ENCODE measurements at places on chromosomes 12 and 14.

DNA sequence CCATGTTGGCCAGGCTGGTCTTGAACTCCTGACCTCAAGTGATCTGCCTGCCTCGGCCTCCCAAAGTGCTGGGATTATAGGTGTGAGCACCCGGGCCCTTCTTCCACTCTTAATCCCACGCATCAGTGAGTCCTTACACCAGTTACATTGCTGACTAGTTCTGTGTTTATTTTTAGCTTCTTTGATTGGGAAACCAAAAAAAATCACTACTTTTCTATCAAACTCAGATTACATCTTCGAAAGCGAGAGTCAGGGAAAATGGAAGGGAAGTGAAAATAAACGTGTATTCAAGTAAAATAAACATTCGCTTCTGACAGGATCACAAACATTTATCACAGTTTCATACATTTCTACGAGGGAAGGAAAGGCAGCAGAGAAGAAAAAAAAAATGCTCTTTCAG, 32.2 kb downstream of the FGD6 start:
- DNase-seq, result no peak

DNA sequence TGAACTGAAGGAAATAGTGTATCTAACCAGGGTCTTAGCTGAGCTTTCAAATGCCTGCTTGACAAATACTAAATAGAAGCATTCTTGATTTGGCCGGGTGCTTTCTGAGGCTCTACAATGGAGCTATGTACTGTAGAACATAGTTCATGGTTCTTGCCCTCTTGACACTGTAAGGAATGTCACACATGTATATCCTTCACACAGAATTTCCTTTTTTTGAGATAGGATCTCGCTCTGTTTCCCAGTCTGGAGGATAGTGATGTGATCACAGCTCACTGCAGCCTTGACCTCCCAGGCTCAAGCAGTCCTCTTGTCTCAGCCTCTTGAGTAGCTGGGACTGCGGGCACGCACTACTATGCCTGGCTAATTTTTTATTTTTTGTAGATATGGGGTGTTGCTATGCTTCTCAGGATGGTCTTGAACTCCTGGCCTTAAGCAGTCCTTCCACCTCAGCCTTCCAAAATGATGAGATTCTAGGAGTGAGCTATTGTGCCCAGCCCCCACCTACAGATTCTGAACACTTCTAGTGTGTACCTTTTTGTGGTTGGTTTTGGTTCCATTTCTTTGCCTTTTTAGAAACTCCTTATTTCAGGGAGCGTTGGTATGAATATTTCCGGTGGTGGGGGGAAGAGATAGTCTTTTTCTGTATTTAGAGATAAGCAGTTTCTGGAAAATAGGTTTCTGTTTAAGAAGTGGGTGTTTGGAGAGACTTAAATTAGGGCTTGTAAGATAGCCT, 4.2 kb downstream of the MLXIP start:
- no peak for DNase-seq

DNA sequence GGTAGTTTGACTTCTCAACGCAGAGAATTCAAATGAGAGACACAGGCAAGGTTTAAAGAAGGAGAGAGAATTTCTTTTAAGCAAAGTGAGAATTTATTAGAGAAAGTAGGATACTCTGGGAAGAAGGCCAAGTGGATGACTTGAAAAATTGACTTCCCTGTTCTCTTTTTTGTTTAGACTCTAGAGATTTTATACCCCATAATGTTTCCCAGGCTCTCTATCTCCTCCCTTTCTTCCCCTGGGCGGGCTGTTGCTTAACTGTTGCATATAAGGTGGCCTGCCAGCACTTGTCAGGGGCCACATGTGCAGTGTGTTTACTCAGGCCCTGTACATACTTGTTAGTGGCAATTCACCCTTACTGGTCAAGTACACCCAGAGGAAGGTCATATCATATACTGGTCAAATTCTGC, 403.7 kb downstream of the SLC6A15 start:
- DNase-seq, result no peak

DNA sequence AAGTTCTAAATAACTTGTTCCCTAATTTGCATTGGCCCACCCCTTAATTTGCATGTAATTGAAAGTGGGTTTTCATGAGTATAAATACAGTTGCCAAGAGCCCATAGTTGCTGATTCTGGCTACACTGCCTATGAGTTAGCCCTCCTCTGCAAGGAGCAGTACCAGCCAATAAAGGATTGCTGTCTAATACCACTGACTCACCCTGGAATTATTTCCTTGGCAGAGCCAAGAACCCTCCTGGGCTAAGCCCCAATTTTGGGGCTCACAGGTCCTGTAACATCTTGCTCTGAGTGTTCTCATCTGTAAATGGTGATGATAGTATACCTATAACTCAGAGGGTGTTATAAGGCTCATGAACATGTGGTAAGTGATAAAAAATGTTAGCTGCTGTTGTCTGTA, 6.8 kb downstream of the TTC8 start:
- DNase-seq, result peak; percentile 10

DNA sequence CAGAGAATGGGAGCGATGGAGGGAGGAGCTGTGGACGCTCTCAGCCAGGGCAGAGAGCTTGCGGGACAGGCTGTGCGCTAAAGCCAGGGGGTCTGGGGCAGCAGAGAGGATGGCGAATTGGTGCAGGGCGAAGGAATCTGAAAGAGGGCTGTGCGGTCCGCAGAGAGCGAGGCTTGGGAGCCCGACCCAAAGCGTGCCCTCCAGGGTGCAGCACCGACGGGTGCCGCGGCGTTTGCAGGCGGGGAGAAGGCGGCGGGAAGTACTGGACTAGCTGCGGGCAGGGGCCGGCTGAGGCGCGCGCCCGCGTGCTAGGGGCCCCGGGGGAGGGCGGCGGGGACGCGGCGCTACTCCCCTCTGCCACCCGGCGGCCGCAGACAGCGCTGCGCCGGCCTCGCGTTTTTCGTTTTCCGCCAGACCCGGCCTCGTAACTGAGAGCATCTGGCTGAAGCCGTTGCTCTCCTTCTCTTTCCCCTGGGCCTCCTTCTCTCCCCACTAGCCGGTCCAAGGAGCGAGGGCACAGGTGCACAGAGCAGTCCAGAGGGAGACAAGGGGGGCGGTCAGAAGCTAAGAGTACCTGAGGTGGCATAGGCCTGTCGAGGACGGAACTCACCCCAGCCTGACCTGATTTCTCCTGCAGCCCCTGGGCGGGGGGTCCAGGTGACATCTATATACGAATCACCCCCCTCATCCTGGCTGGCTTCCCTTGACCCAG, 24.9 kb downstream of the SLC6A12 start:
- no peak for DNase-seq

DNA sequence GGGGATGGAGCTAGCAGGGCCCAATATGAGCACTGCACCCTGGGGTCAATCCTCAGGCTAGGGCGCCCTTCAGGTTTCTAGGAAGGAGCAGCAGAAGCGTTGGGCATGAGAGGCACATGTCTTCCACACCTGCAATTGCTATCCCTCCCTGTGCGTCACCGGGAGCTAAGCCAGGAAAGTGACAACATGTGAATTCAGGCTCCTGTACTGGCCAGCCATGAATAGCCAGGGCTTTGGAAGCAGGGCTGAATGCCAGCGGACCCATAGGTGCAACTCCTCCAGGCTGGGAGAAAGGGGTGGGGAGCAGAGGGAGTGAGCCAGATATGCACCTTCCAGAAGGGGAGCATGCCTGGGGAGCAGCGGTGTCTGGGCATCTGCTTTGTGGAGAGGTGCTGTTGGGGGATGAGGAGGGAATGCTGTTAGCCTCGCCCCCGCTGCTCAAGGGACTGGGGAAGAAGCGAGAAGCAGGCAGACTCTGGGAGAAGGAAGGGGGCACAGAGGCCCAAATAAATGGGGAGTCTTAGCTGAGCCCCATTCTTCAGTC, 6.1 kb downstream of the HOXC5 start:
- no peak for DNase-seq

DNA sequence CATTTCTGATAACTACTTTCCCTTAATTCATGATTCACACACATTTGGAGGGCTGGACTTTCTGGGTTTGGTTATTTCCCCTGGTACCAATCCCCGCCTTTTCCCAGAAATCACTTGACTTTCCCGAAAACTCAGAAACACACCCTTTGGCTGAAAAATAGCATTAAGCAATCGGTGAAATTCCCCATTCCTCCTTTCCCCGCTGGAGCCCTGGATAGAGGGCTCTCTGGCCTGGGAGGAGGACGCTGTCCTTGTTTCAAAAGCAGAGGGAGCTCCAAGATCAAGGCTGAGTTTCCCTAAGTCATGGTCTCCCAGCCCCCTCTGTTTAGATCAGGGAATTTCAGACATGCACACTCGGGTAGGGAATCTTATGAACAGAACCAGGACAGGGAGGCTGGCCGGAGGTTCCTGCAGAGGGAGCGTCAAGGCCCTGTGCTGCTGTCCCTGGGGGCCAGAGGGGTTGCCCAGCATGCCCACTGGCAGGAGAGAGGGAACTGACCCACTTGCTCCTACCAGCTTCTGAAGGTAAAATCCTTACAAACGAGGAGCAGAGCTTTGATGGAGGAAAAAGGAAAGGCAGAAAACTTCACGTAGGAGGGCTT, at the start of gene C1S:
TSS of gene C1S (plus strand) at position 366 of the 602 bp plus-strand sequence. CDS start 1,195 bp downstream, outside the sequence.
- peak; percentile 15 for DNase-seq

- DNase-seq, result no peak
These were observed 434.0 kb upstream of the RGS6 start for GRCh38 chr14:71498212-71498611.

DNA sequence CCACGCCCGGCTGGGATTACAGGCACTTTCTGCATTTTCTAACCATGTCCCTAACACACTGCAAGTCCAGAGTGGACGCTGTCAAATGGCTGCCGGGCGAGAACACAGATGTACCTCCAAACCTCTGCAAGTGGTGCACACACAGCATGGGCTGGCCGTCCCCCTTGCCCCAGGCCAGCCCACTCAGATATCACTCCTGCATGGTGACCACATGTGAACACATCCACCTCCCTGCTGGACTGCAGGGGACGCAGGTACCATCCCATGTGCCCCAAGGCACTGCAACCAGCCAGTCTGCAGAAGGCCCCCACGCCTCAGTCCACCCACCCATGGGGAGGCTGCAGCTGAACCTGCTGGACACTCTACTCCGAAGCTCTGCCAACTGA, 14.0 kb downstream of the BRF1 start:
- DNase-seq, result no peak

GRCh38 chr12:42270596-42270995, 32.5 kb upstream of the YAF2 start:
- no peak for DNase-seq

DNA sequence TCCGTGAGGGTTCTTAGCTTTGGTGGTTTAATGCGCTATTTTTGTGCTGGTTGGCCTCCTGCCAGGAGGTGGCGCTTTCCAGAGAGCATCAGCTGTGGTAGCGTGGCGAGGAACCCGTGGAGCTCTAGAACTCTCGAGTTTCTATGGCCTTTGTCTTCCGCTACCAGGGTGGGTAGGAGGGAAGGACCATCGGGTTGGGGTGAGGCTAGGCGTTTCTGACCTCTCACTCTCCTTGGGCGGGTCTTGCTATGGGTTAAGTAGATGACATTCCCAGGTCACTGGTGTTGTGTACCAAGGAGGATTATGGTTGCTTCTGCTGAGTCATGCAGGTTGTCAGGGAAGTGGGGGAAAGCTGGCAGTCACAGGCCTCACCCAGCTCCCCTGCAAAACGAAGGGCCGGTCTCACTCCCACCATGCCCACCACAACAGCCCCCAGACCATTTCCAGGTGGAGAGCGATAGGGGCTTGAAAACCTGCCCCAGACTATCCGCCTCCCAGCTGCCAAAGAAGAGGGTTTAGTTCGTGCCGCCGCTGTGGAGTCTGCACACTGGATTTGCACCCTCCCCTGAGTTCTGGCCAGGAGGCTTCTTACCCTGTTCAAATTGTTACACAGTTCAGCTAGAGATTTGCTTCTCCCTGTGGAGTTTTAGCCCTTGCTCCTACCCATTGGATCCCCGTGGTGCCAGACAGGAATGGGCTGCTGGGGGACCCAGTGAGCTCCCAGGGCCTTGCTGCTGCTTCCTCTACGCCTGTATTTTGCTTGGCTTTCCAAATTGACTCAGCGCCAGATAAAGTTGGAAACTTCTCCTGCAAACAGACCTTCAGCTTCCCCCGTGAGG, 21.9 kb downstream of the RNFT2 start:
- no peak for DNase-seq

DNA sequence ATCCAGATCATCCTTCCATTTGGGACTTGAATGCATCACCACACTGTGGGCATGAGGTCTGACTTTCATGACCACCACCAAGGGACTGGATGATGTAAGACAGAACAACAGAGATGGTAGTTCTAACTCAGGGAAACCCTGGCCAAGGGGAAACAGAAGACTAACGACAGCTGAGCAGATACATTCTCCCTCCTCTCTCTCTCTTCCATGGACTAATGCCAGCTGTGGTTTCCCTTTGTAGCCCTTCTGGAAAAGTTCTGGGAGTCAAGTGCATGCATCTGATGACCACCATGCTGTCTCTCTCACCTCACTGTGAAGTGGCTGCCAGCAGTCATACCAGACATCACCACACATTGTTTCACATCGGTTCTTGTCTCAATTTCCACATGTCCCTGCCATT, 3.4 kb downstream of the TAS2R30 start:
- no peak for DNase-seq

DNA sequence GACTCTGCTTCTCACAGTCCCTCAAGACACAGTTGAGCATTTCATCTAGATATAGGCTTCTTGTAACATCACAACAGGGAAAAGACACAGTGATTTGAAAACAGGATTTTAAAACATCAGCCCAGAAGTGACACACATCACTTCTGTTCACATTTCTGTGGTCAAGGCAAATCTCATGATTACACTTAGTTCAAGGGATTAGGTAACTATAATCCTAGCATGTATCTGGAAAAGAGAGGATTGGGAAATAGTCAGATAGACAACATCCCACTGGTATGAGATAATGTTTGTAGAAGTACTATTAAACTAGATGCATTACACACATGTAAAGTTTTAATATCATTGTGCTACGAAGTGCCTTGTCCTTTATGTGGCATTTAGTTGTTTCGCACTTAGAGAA, 252.6 kb upstream of the PRKD1 start:
- no peak for DNase-seq

- DNase-seq, result no peak
These were observed 9.4 kb downstream of the STON2 start for GRCh38 chr14:81390696-81391095.

DNA sequence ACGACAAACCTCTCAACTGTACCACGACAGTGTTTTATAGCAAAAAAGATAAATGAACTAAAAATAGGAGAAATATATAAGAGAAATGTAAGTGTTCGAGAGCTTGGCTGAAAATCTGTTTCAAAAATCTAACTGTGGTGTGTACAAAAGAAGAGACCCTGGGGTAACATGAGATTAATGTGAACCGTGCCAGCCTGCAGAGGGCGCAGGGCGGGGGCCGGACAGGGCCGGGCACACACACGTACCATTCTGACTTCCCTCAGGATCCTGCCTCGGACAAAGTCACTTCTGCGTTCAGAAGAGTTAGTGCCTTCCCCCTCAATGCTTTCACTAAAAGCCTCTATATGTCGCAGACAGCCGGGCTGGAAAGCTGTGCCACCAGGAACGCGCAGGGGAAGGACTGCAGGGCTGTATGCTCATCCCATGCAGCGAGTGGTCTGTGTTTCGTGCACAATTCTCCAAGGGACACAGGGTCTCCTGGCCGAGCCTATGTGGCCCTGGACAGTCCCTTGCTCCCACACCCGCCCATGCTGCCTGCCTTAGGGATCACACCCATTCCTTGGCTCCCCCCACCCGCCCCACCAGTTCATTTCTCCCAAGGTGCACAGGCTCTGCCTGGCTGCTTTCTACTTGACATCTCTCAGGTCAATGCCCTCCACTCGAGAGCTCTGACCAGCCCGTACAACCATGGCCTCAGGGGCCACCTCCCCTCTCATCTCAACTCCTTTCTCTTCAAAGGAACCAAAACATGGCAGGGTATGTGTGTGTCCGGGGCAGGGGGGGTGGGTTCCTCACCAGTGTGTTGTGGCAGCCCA, 8.5 kb downstream of the CDCA4 start:
- DNase-seq, result no peak
